ENCODE measurements at places on chromosomes 3 and 15.

GRCh38 chr15:70672081-70672480, 91.3 kb downstream of the UACA start:
- DNase-seq = no peak

GRCh38 chr3:148697306-148698189, at the start of gene AGTR1:
TSS of gene AGTR1 (plus strand) at chr3:148697903. CDS start at chr3:148741036, 43,133 bp downstream.
- no peak for DNase-seq

DNA sequence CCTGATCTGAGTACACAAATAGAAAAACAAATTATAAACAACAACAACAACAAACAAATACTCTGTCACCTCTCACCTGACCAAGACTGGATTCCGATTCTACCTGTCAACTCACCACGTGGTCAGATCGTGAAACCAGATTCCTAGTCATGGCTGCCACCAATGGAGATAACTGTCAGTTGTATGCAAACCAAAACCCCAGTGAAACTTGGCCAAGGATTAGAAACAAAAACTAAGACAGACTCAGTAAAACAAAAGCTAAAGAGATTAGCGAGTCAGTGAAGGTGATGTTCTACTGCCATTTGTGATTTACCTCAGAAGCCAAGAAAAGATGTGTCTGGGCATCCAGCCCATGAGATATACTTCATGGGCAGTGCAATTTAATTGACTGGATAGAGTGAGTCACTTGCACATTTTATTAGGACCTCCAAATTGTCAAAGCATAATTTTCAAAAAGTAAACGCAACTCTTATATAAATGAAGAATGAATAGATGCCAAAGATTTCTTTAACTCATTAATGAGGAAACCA, 31.1 kb downstream of the PHLDB2 start:
- no peak for DNase-seq

DNA sequence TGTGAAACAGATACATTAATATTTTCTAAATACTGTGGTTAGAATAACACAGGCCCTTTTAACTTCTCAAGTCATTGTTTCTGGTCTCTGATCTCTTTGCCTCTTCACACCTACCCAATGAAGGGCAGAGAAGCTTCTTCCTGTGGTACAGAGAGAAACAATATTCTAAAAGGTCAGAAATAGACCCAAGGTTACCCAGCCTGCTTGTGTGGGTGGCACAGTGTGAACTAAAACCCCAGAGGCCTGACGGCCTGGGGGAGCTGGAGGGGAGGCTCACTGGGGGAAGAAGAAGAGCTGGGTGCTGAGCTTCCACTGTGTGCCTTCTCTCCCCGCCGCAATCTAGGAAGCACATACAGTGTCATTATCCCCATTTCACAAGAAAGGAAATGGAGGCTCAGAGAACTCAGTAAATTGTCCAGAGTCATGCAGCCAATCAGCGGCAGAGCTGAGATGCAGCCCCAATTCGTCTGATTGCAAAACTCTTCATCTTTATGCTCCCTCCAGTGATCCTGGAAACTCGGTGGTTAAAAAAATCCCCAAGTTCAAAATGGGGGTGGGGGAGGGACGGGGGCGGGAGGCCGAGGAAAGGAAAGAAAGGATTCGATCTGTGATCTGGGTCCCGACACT, 64.1 kb upstream of the HEG1 start:
- no peak for DNase-seq

GRCh38 chr3:31086698-31087097, 192.2 kb upstream of the GADL1 start:
- no peak for DNase-seq

DNA sequence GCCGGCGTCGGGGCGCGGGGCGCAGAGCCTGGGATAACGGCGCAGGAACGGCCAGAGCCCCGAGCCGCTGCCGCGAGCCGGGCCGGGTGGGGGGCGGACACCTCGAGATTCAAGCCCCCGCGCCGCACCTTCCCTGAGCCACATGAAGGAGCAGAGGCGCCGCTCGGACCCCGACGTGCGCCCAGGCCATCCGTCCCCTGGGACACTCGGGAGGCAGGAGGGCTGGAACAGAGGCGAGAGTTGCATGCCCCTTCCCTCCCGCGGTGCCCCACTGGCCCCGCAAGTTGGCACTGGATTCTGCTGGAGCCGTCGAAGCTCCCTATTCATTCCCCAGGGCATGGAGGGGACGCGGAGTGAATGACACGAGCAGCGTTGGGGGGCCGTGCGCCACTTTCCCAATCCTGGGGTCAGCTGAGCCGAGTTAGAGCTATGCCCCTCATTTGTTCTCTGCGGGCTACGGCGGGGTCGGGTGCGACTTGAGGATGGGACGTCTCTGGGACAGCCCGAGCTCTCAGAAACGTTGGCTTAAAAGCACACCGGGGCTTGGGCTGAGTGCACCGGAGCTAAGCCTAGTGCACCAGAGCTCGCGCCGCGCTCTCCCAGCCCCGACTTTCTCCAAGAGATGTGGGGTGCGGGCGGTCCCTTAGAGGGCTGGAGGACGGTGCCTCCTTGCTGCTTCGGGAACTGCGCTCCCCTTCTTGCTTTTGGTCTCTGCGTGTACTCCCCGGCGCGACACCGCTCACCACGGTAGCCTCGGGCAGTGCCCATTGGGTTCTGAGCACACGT, 588 bp downstream of the SLC6A1 start:
- no peak for DNase-seq

GRCh38 chr3:193711166-193711485, 118.1 kb downstream of the OPA1 start:
- no peak for DNase-seq

- DNase-seq = no peak
These were observed 956.6 kb downstream of the SQOR start for GRCh38 chr15:46591462-46591861.

GRCh38 chr15:53978253-53978906, at the start of gene UNC13C:
TSS of gene UNC13C (plus strand) at chr15:53978441. CDS start at chr15:54012904, 34,463 bp downstream.
- DNase-seq = peak; percentile 9

- no peak for DNase-seq
These were observed 737.9 kb upstream of the BCHE start for GRCh38 chr3:166575161-166575560.

- no peak for DNase-seq
These were observed 313.3 kb downstream of the UACA start for GRCh38 chr15:70450142-70450443.

GRCh38 chr3:176469694-176470205, 727.5 kb downstream of the TBL1XR1 start:
- DNase-seq = no peak

GRCh38 chr15:88881775-88882174, 13.6 kb downstream of the HAPLN3 start:
- DNase-seq = no peak

DNA sequence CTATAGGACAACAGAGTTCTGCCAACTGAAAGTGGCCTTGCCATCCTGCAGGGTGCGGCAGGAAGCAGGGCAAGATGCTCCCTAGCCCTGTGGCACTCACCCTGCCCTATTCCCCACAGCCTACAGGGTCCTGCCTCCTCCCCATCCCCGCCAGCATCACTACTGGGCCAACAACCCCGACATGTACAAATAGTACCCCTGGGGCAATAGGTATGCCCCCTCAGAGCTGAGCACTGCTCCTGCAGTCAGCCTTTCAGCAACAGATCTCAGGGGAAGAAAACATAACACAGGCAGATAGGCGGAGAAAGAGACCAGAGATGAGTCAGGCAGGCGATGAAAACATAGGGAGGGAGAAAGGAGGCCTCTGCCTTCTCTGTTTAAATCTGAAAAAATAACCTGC, 74.7 kb downstream of the XXYLT1 start:
- DNase-seq = no peak

DNA sequence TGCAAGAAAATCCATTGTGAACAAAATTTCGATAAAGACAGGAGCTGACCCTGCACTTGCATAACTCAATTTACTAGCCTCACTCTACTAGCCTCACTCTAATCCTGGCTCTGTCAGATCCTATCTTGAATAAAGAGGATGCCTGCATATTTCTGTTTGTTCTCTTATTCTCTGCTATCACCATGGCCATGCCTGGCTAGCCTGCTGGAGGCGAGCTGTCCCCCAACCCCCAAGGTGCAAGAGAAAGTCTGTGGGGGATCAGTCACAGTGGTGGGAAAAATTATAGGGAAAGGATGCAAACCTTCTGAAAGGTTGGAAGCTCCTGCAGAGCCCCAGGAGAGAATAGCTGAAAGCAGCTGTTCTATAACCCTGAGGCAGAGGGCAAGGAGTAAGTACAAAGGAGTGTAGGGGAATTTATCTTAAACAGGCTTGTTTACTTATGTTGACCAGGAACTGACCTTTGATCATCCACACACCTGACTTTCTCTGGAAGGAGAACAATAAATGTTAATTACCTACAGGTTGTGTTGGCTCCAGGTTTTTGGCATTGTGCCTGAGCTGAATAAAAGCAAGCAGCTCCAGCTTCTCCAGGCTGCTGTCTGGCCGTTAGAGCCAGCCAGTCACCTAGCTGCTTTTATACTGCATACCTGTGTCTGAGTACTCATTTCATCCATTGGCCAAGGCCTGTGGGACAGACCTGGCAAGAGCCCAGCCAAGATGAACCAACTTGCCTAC, 137.7 kb upstream of the RASGRP1 start:
- DNase-seq = no peak

DNA sequence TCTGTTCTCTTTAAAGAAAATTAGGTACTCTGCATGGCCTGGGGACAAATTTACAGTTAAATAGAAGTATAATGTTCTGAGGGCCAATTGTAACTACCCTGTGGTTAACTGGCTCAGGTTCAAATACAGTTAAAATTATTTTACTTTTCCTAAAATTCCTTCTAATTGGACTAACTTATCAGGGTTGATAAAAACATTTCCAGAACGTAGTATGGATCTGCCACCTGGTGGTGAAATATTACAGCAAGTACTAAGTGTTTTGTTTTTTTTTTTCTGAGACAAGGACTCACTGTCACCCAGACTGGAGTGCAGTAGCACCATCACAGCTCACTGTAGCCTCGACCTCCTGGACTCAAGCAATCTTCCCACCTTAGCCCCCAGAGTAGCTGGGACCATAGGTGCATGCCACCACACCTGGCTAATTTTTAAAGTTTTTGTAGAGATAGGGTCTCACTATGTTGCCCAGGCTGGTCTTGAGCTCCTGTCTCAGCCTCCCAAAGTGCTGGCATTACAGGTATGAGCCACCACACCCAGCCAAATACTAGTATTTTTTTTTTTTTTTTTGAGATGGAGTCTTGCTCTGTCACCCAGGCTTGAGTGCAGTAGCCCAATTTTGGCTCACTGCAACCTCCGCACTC, 29.2 kb downstream of the NEO1 start:
- no peak for DNase-seq

DNA sequence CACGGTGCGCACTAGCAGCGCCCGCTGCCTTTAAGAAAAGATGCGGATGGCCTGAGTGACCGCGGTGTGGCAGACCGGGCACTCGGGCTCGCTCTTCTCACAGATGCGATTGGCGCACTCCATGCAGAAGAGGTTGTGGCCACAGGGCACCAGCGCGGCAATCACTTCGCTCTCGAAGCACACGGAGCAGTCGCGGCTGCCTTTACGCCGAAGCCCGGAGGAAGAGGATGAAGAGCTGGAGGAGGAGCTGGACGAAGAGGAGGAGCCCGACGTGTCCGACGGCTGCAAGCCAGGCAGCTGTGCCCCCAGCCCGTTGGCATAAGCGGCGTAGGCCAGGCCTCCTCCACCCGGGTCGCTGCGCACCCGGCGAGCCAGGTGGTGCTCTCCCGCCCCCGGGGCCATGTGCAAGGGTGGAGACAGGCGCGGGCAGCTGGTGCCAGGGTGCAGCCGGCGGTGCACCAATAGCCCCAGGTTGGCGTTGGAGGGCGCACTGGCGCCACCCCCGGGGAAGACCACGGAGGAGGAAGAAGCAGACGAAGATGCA, 2.6 kb downstream of the MEX3B start:
- no peak for DNase-seq

DNA sequence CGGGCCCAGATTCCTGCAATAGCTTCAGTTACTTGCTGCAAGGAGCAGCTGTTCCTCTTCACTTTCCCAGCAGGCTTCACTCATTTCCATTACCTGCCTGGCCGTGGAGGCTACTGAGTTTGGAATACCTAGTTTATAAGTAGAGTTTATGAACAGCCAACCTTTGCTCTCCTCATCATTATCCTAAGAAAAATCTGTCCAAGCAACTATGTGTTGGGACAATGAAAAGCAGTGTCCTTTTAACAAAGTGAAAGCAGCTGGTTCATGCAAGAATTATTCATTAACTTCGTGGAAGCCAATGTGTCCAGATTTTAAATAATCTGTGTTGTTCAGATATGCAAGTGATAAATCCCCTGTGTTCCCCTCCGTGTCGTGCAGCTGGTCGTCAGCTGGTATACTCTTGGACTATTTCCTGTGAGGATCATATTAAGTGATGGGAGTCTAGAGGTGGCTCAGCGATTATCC, 39.3 kb upstream of the SSR3 start:
- no peak for DNase-seq

DNA sequence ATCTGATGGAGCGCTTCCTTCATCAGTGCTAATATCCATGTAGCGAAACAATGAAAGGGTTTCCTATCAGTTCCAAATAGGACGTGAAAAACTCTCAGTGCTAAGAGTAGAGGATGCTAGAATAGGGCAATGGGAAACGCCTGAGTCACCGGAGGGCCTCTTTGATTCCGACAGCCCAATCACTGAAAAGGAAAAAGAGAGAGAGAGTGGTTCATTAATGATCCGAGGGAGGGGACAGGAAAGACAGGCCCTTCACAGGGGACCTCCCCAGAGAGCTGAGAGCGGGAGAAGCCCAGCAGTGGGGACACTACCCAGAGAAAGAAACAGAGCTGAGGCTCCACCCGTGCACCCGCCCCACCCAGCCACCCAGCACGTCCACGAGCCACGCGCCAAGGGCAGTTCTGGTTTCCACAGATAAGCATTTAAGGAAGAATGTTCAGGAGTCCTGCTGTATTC, 76.9 kb downstream of the RPN1 start:
- DNase-seq = no peak

DNA sequence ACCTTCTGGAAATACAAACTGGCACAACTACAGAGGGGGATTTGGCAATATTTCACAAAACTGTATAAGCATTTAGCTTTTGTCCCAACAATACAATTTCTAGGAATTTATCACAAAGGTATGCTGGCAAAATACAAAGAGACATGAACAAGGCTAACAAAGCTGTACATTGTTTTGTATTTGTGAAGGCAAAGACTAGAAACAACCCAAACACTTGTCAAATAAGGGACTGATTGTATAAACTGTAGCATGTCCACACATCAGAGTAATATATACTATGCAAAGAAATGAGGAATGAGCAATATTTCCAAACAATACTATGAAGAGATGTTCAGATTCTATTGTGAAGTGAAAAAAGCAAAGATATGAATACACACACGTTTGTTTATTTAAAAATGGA, 26.4 kb downstream of the CP start:
- no peak for DNase-seq
